ENCODE measurements at places on chromosomes 7 and 10.

GRCh38 chr7:117875566-117875965 is 2.3 kb upstream of the CTTNBP2 start:
- no peak for DNase-seq

- no peak for DNase-seq
Measured at GRCh38 chr7:118836933-118837332, 612.4 kb downstream of the ANKRD7 start.

DNA sequence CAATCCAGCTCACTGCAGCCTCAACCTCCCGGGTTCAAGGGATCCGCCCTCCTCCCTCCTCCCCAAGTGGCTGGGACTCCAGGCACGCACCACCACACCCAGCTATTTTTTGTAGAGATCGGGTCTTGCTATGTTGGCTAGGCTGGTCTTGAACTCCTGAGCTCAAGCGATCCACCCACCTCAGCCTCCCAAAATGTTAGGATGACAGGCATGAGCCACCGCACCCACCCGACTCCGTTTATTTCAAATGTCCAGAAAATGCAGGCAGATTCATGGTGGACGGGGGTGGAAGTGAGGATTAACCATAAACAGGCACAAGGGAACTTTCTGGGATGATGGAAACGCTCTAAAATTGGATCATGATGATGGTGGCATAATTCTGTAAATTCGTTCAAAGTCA is 84.5 kb upstream of the DNAAF5 start:
- no peak for DNase-seq

GRCh38 chr7:21971780-21972396 is 26.2 kb upstream of the CDCA7L start:
- DNase-seq = no peak

- DNase-seq = no peak
Measured at GRCh38 chr7:147182874-147183273, 1066.3 kb downstream of the CNTNAP2 start.

Measured in Karpas-422 (cell line).